ENCODE measurements at places on chromosomes 1 and 21. TPM values are rescaled to one million over a fixed set of nuclear protein-coding genes. Genes with fewer than 3 reads are reported as not detected.

DNA sequence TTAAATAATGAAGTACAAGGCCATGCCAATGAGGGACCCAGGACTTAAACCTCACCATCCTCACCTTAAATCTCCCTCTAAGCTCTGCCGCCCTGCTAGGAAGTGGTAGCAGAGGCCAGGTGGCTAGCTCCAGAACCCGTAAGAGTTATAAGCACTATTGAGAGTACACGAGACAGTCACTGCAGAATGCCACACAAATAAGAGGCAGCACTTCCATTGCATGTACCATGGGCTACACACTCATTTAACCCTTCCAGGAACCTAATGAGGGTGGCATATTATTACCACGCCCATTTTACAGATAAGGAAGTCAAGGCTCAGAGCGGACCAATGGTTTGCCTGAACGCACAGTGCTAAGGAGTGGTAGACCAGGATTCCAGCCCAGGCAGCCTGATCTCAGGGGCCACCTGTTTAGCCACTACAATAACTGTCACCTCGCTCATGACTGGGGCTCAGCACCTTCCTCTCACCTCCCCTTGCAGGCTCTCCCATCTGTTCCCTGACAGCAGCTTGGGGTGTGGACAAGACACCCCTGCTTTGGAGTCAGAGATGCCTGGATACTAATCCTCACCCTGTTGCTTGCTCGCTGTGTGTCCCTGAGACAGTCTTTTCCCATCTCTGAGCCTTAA is 54.8 kb upstream of the ID3 start:
- H3K4me3 ChIP-seq, result no peak overlapping the region
- H3K4me1 ChIP-seq, result no peaks in the 10 kb centered on the region
- H3K36me3 ChIP-seq, result no peaks in the 10 kb centered on the region

CENPF gene
- 0.27 TPM for total RNA-seq

GRCh38 chr1:236692742-236693141 is 6.4 kb downstream of the ACTN2 start:
- H3K4me1 ChIP-seq, result no peaks in the 10 kb centered on the region
- DNase-seq, result no peak
- no peak overlapping the region for H3K27ac ChIP-seq
- no peak overlapping the region for H3K4me3 ChIP-seq
- no peaks in the 10 kb centered on the region for H3K36me3 ChIP-seq

DNA sequence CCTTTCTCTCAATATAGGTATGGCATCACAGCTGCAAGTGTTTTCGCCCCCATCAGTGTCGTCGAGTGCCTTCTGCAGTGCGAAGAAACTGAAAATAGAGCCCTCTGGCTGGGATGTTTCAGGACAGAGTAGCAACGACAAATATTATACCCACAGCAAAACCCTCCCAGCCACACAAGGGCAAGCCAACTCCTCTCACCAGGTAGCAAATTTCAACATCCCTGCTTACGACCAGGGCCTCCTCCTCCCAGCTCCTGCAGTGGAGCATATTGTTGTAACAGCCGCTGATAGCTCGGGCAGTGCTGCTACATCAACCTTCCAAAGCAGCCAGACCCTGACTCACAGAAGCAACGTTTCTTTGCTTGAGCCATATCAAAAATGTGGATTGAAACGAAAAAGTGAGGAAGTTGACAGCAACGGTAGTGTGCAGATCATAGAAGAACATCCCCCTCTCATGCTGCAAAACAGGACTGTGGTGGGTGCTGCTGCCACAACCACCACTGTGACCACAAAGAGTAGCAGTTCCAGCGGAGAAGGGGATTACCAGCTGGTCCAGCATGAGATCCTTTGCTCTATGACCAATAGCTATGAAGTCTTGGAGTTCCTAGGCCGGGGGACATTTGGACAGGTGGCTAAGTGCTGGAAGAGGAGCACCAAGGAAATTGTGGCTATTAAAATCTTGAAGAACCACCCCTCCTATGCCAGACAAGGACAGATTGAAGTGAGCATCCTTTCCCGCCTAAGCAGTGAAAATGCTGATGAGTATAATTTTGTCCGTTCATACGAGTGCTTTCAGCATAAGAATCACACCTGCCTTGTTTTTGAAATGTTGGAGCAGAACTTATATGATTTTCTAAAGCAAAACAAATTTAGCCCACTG is 11.5 kb downstream of the HIPK1 start:
- no peak for DNase-seq
- peaks cover 11% of the 10 kb centered on the region for H3K36me3 ChIP-seq
- H3K4me3 ChIP-seq, result no peak overlapping the region
- peaks cover 12% of the 10 kb centered on the region for H3K4me1 ChIP-seq
- H3K27me3 ChIP-seq, result no peaks in the 10 kb centered on the region
- H3K27ac ChIP-seq, result no peak overlapping the region

GRCh38 chr1:163531345-163531744 is 209.6 kb downstream of the NUF2 start:
- no peak overlapping the region for H3K27ac ChIP-seq
- no peak overlapping the region for H3K4me3 ChIP-seq
- no peaks in the 10 kb centered on the region for H3K27me3 ChIP-seq
- H3K36me3 ChIP-seq, result no peaks in the 10 kb centered on the region
- no peaks in the 10 kb centered on the region for H3K4me1 ChIP-seq

DNA sequence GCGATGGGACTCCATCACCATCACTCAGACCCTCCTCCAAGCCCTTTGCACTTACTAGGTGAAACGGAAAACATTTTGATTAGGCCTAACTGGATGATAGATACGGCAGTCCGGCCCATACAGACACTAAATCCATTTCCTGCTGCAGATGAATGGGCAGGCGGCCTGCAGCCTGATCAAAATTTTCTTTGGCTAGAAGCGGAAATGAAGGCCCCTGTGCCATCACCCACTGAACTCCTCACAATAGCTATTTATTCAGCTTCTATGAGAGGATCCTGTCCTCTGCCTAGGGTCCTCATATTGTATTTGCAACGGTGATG is 200.5 kb downstream of the OMA1 start:
- H3K36me3 ChIP-seq, result no peaks in the 10 kb centered on the region
- H3K27ac ChIP-seq, result no peak overlapping the region
- no peaks in the 10 kb centered on the region for H3K27me3 ChIP-seq
- H3K4me1 ChIP-seq, result no peaks in the 10 kb centered on the region
- no peak overlapping the region for H3K4me3 ChIP-seq

DNA sequence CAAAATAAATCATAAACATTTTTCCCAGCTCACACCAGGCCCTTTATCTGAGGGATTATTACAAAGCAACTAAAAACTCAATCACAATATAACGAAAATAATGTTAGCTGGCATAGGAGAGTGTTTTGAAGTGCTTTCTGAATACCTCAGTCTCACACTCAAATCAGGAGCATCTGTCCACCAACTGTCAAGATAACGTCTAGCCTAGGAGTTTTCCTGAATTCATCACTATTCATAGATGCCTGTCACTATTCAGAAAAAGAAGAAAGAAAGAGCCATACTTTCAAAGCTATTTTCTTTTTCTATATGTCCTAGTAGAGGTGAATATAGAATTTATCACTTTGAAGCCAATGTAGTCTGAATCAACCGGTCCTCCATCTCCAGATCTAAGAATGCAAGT is 127.0 kb downstream of the AKT3 start:
- H3K4me3 ChIP-seq, result no peak overlapping the region
- H3K27ac ChIP-seq, result no peak overlapping the region
- no peaks in the 10 kb centered on the region for H3K36me3 ChIP-seq
- H3K4me1 ChIP-seq, result peaks cover 6% of the 10 kb centered on the region
- H3K27me3 ChIP-seq, result no peaks in the 10 kb centered on the region

All from thyroid gland (tissue), 4 donors.